Right lung (tissue), 10 donors: ENCODE measurements at places on chromosomes 1 and 21.

DNA sequence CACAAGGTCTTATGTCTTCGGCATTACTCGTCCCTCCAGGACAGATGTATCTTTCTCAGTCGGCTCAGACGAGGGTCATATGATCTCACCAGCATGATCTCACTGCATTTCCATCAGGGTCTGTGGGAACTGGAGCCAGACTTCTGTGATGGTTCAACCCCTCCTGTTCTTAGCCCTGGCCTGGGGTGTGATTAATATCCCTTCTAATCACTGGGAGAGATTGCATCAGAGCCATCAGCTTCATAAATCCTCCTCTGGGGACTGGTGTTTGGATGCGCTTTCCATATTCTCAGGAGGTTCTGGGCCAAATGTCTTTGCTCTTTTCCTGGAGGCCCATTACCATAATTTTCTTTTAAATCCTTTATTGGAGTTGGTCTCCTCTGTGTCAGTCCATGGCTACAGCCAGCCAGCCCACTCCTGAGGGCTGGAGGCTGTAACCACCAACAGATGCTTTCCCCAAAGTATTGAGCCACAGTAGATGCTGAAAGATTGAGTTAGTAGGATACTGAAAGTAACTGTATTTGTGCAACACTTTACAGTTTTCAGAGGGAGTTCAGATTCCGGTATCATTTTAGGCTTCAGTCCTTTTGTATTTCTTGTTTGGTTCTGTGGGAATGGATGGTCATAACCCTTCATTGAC, 20.0 kb downstream of the CACNA1E start:
- peak; percentile 72 for DNase-seq

- DNase-seq: peak; percentile 17
Observed at GRCh38 chr1:70571191-70571590, 160.1 kb downstream of the CTH start.

GRCh38 chr1:66399888-66400529, 133.9 kb upstream of the SGIP1 start:
- DNase-seq: no peak

DNA sequence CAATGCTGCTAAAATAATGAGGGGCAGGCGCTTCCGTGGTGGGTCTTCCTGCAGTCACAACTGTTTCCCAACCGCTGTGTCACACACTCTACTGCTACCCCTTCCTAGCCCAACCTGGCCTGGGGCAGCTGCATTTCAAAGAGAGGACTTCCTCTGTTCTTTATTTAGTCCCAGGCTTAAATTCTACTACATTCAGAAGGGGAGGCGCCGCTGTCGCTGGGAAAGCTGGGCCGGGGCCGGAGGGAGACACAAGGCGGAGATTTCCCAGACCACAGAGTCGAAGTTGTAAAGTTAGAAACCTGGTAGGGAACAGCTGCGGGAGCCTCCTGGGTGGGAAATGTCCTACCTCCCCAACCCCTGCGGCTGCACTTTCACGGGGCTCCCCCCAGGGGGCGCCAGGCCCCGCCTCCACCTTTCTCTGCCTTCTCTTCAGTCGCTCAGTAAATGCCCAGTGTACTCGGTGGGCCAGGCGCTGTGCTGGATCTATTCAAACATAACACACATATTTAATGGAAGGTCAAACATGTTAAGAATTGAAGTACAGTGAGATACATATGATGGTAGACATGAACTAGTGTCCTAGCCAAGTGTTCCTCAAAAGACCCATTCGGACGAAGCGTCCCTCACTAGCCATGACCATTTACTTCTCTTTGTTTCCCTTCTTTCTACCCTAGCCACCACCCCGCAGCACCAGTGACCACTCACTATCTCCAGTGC, 23.1 kb downstream of the DYRK3 start:
- no peak for DNase-seq

DNA sequence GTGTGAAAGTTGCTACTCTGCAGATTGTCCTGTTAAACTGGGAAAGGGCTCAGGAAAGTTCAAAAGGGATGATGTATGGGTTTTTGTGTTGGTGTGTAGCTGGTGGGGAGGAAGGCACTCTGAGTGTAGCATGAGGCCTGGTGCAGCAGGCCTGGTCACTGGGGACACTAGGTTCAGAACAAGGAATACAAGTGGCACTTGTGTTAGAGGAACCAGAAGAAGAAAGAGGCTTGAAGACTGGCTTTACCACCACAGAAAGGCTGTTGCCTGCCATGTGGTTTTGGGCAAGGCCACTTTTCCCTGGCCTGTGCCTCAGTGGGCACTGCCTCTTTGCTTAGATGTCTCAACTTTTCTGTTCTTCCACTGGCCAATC, 122.8 kb downstream of the NOS1AP start:
- no peak for DNase-seq
